ENCODE measurements at places on chromosomes 4 and X.

DNA sequence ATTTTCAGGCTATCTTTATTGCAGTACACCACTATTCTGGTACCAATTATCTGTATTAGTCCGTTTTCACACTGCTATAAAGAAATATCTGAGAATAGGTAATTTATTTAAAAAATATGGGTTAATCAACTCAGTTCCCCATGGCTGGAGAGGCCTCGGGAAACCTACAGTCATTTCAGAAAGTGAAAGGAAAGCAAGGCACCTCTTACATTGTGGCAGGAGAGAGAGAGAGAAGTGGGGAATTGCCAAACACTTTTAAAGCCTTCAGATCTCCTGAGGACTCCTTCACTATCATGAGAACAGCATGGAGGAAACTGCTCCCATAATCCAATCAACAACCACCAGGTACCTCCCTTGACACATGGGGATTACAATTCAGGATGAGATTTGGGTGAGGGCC lies 54.7 kb downstream of the AMER1 start:
- DNase-seq: no peak

DNA sequence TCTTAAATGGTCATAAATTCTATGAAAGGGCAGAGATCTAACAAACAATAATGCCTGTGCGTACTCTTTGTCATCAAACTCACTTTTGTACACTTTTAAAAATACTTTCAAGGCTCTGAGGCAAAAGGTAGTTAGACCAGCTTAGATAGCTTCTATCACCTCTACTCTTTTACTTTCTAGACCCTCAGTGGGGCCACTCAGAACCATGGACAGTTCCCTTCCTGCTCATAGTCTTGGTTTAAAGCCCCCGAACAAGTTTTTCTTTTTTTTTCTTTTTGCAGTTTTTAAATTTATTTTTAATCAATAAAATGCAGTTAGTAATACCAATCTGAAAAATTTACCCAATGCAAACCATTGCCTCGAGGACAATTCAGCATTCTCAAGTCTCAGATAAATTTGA lies 460.5 kb upstream of the CNKSR2 start:
- DNase-seq: no peak

DNA sequence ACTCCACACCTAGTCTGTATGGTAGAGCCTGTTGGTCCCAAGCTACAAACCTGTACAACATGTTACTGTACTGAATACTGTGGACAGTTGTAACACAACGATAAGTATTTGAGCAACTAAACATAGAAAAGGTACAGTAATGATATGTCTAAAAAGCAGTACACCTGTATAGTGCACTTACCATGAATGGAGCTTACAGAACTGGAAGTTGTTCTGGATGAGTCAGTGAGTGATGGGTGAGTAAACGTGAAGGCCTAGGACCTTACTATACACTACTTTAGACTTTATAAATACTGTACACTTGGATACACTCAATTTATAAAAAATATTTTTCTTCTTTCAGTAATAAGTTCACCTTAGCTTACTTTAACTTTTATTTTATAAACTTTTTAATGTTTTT lies 104.0 kb downstream of the TMA16 start:
- no peak for DNase-seq

DNA sequence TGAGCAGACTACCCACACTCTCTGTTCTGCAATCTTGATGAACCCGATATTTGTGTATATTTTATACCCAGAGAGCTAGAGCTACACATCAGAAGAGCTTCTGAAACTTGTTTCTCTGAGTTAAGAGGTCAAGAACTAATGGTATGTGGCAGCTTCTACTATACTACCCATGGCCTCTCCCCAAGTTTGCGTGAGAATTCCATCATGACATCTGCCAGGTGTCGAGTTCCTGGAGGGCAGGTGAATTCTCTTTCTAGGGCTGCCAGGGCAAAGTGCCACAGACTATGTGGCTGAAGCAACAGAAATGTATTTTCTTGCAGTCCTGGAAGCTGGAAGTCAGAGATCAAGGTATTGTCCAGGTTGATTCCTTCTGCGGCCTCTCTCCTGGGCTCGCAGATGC lies 4.4 kb downstream of the SORCS2 start:
- DNase-seq: no peak

GRCh38 chrX:141405853-141406492 lies 163.7 kb upstream of the SPANXC start:
- DNase-seq: no peak

- no peak for DNase-seq
Measured at GRCh38 chrX:39974270-39974669, 123.5 kb downstream of the BCOR start.

DNA sequence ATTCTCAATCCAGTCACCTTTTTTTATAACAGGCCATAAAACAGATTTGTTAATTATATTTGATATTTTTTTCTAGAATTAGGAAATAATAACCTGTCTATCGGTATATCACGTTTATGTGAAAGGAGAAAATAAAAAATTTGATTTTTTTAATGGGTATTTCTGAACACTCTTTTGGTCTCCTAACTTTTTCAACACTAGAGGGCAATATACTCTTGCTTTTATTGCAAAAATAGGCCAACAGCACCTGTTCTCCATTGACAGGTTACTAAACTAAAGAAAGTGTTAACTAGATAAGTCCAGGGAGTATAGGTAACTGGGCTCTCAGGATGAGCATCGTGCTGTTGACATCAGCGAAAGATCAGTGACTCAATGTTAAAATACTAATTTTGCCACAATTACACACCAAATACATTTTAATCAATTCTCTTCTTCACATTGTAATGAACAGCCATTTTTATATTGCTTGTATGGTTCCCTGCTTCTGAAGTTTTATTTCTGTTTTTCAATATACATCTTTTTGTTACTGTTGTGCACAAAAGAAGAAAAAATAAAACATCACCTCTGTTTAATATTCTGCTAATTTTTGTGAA lies 22.8 kb downstream of the NDST4 start:
- DNase-seq: no peak

All from posterior cingulate gyrus (tissue), 11 donors.